ENCODE measurements at places on chromosomes 4 and X. TPM values are rescaled to one million over a fixed set of nuclear protein-coding genes. Genes with fewer than 3 reads are reported as not detected.
A peak's percentile ranks its signal among the peaks of the same experiment; 100 is the strongest.

DNA sequence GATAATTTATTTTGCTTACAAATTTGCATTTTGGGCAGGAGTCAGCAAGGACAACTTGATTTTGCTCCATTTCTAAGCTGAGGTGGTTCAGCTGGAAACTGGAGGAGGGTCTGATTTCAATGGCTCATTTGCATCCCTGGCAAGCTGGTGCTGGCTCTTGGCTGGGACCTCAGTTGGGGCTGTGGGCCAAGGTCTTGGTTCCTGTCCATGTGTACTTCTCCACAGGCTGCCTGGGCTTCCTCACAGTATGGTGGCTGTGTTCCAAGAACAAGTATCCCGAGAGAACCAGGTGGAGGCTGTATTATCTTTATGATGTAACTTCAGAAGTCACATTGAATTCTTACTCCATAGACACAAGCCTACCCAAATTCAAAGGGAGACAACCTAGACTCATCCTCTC is 77.0 kb upstream of the STX18 start:
- DNase-seq: no peak

- DNase-seq: no peak
Measured at GRCh38 chr4:184409911-184410692, 64.2 kb downstream of the IRF2 start.

- no peak for DNase-seq
Measured at GRCh38 chr4:108398836-108399235, 221.5 kb upstream of the RPL34 start.

DNA sequence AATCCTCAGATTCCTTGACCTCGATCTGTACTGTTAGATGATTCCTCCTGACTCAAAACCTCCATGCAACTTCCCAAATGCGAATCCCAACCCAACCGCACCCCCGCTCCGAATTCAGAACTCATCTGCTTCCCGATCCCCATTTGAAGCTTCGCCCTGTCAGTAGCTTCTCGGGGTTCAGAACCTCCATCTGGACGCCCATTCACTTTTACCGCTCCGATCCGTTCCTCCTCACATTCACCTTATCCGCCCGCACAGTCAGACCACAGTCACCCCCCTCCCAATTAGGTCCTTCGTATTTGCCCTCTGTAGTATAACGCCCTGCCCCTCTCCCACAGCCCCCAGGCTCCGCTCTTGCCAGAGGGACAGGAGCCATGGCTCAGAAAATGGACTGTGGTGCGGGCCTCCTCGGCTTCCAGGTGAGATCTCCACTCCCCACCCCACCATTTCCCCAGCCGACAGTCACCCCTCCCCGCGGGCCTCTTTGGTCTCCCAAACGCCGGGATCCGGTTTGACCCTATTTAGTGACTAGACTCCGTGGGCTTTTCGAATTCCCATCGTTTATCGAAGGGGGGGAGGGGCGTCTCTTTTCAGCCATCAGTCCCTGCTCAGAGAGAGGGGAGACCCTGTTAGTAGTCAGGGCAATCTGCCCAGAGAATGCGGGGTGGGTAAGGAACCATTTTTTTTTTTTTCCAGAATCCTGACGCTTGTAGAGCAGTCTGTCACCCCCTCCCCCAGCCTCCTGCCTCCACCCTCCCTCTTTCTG is 691 bp downstream of the MAGED1 start:
- DNase-seq: no peak

GRCh38 chr4:6655924-6656323 is 15.4 kb downstream of the MRFAP1 start:
- DNase-seq: no peak

DNA sequence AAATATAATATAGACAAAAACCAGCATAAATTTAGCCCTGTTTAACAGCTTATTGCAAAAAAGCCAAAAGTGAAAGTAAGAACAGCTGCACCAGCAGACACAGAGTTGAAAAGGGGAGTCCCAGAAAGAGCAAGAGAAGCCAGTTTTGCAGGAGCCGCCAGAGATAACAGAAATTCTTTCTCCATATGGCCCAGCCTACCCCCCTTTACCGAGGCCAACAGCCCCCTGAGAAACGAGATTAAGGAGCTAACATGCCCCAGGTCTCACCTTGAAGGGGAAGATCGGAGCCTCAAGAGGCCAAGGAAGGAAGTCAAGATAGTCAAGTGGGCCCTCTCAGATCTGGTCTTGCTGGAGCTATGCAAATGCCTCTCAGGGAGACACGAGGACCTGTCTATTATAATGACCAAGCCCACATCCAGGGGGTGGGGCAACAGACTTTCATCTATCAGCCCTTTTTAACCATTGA is 4.8 kb downstream of the ACOX3 start:
- no peak for DNase-seq

DNA sequence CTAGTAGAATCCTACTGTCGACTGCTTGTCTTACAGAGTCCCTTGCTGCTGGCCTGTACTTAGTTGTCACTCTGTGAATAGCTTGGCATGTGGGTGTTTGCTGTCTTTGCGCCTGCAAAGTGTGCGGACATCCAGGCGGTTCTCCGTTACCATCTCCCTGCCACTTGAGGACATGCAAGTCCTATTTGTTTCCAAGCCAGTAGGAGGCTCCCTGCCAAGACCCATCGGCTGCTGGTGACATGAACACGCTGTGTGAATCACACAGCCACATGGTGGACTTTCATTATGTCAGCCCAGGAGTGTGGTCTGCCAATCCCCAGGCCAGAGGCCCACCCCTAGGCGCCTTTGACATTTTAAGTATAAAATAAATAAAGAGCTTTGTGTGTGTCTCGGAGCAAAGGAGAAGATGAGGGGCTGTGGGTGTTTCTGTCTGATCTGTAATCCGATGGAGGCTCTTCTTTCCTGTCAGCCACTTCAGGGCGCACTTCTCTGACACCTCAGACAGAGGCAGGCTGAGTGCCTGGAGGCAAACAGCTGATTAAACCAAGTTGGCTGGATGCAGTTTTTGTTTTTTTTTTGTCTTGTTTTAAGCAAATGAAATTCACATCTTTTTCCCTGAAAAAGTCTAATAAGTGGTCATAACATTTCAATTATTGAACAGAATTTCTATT is 51.5 kb downstream of the ALPK1 start:
- DNase-seq: peak; percentile 90

- DNase-seq: no peak
Measured at GRCh38 chr4:2390784-2391421, 27.5 kb downstream of the ZFYVE28 start.

DNA sequence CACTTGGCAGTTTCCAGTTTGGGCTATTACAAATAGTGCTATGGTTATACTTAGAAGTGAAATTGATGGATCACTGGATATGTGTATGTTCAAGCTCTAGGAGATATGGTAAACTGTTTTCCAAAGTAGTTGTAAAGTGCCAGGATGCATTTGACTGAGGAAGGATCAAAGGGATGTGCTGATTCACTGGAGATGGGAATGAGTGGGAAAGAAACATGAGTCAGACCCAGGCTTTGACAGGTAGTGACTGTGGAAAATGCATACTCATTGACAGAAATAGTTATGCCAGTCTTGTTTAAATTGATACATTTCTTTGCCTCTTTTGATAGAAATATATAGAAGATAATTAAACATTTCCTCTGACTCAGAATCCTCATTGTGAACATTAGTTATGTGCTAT is 77.9 kb downstream of the CEP135 start:
- DNase-seq: no peak

DNA sequence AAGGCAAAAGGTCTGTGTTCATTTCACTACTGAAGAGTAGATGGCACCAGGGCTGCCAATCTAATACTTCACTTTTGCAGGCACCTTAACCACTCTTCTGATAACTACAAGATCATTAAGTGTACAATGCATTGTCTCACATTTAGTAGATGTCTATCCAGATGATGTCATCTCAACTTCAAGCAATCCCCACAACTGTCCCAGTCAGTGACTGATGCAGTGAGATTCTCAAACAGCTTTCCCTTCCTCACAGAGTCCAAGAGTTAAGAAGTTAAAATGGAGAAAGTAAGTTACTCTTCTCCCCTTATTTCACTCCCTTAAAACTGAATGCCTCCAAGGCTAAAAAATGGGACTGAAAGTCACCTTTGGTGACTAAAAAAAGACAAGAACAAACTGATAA is 10.7 kb downstream of the AP1S2 start:
- DNase-seq: no peak

- no peak for DNase-seq
Measured at GRCh38 chrX:54473993-54474859, 21.8 kb downstream of the FGD1 start.

GRCh38 chr4:126230269-126230668 is 915.5 kb downstream of the FAT4 start:
- no peak for DNase-seq

- DNase-seq: no peak
Measured at GRCh38 chr4:27861802-27862201, 1001.2 kb downstream of the STIM2 start.

DNA sequence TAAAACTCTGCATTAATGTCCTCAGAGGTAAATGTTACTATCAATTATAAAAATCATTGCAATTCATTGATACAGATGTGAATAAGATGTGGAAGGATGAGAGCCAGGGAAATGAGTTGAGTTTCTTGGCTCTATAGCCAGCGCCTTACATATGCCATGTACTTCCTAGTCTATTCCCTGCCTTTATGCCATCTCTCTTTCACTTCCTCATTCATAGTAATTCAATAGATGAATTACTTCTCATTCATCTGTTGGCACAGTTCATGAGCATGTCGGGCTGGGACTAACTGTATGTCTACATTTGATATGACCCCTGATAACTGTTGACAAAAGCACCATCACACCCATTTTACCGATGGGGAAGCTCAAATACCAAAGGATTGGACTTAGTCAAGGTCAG is 55.7 kb downstream of the LNX1 start:
- DNase-seq: no peak

DNA sequence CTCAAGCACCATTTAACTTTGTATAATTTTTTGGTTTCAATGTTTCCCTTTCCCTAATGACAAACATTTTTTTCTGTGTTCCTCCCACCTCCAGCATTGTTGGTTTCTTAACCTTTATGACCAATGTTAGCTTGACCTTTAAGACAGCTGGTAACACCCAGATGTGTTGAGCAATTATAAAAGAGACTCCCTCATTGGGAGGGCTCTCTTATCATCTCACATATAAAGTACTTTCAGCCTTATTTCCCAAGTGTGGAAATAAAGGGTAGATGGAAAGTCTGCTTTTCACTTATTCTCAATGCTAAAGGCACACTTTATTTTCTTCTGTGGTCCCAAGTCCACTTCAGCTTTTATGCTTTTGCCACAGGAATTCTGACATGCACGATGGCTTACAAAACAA is 1420.4 kb downstream of the RAPGEF2 start:
- no peak for DNase-seq

DNA sequence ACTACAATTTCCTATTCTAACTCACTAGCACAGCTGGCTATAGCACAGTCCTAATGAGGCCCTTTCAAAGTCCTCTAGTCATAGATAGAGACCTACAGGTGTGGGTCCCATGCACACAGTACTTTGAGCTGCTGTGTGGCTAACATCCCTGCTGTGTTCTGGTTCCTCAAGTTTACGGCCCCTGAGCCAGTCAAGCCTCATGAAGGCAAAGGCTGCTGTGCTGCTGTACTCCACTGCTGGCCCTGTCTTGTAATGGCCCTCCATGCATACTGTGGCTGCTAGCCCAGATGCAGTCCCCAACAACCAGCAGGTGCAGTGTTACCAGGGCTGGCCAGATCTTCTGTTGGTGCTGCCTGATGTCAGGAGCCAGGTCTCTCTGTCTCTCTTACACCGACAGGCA is 23.4 kb upstream of the ENPEP start:
- no peak for DNase-seq

DNA sequence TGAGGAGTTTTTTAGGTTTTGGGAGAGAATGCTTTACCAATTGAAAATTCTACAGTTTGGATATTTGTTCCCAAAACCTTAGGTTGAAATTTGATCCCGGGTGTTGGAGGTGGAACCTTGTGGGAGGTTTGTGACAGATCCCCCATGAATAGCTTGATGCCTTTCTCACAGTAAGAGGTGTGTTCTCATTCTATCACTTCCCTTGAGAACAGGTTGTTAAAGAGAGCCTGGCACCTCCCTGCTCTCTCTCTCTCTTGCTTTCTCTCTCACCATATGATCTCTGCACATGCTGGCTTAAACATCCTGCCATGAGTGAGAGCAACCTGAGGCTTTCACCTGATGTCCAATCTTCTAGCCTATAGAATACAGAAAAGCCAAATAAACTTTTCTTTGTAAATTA is 1475.5 kb upstream of the AGA start:
- DNase-seq: no peak

DNA sequence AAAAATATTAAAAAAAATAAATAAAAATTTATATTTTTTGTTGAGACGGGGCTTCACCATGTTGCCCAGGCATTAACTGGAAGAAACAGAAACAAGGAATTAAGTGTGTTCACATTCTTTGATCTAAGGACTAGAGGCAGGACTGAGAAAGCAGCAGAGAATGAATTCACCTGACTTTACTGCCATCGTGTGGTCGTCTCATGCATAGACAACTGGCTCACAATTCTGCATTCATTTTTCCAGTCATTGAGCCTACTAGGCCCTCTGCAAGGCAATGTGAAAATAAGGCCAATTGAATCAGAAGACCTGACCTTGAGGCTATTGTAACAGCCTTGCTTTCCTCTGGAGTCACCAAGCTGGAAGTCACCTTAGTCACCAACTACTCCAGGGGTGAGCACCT is 37.4 kb downstream of the LHFPL1 start:
- DNase-seq: peak; percentile 24

GRCh38 chr4:109978704-109979454 is 66.2 kb downstream of the EGF start:
- DNase-seq: no peak

DNA sequence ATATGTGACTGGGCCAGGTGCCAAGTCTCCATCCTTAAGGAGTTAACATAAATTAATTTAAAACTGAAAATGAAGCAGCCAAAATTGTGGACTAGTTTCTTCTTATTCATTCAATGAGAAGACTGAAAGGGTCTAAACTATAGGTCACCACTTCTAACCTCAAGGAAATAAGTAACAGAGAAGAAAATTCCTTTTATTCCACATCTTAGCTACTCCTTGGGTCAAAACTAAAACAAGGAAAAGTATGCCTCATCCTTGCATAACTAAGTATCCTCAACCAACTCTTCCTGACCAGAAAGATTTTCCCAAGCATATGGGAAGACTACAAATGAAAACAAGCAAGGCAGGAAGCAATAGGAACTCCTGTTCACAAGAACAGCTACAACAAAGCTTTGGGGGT is 71.2 kb downstream of the ZNF827 start:
- DNase-seq: no peak

- no peak for DNase-seq
Measured at GRCh38 chr4:24042094-24042493, 152.2 kb upstream of the PPARGC1A start.

The CT45A3 gene
- total RNA-seq: not detected

The ELF4 gene
- total RNA-seq: 18.3 TPM

The KIF4A gene
- 0.39 TPM for total RNA-seq

The PABPC4L gene
- total RNA-seq: 0.54 TPM

The SULT1E1 gene
- total RNA-seq: 15.7 TPM

The CACNA1F gene
- 0.06 TPM for total RNA-seq

The MID1IP1 gene
- 77.4 TPM for total RNA-seq

The HAND2 gene
- total RNA-seq: 3.3 TPM

The DNAAF6 gene
- total RNA-seq: not detected

The SPATA4 gene
- not detected for total RNA-seq
